ENCODE measurements at places on chromosomes 12 and 14.

DNA sequence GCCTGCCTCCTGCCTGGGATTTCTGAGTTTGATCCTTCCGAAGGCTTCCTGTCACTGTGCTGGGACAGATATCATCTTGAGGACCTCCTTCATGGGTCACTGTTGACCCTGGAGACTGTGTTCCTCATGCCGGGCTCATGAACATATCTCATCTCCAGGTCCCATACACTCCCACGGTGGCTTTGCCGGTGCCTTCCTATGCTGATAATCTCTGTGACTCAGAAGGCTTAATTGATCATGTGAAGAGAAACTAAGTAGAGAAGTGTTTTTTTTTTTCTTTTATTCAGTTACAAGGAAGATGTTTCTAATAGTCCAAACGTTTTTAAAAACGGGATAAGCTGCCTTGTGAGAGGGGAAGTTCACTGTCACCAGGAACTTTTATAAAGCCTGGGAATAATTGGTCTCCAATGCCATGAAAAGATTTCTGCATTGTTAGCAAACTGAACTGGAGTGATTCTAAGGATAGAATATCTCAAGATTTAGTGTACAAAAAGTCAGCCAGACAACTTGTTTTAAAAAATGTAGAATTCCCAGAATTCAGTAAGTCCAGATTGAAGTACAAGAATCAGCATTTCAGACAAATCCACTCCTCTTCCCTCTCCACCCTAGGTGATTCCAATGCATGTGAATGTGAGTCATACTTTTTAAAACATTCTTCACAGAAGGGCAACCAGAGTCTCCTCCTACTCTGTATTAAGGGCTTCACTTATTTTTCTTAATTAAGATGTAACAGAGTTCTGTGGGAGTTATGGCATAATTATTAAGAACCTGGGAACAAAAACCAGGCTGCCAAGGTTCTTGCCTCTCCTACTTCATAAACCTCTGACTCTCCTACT, 139.8 kb upstream of the LGR5 start:
- DNase-seq = no peak

GRCh38 chr14:51140856-51141255, 46.0 kb upstream of the TRIM9 start:
- DNase-seq = no peak

GRCh38 chr14:98692832-98693231, 579.2 kb downstream of the BCL11B start:
- no peak for DNase-seq

- DNase-seq = no peak
Observed at GRCh38 chr14:62017651-62018230, 255.5 kb downstream of the SNAPC1 start.

GRCh38 chr12:23028158-23028802, 403.3 kb downstream of the ETNK1 start:
- DNase-seq = no peak

DNA sequence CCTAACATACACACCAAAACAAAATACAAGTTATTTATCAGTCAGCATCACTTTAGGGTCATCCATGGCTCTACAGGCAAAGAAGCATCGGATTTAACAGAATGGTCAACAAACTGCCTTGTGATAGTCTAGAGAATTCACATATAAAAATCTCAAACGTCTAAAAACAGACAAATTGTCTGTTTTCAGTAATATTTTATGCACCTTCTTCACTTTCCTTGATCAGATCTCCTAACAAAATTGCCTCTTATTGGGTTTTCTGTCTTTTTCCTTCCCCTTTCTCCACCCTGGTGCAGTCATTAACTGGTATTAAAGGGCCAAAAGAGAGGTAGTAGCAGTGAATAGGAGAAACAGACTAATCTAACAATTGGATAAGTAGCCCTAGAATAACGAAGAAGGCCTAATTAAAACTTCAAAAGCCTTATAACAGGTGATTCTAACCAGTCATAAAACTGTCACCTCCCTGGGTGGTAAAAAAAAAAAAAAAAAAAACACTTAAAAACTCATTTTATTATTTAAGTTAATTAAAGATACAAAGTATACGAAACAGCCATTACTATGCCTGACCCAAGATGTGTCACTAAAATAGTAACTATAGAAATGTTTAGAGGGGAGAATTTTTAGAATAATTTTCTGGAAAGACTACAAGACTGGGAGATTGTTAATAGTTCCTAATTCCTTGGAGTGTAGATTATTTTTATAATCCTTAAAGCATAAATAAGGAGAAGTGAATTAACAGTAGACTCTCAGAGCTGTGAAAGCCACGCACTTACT, 1.5 kb downstream of the KIF21A start:
- DNase-seq = no peak

DNA sequence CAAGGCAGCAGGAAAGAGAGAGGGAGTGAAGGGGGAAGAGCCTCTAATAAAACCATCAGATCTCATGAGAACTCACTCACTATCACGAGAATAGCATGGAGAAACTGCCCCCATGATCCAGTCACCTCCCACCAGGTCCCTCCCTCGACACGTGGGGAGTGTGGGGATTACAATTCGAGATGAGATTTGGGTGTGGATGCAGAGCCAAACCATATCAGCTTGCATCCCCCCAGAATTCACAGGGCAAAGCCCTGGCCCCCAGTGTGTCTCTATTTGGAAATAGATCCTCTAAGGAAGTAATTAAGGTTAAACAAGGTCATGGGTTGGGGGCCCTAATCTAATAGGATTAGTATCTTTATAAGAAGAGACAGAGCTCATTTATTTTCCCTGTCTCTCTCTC, 56.1 kb upstream of the TCL1A start:
- no peak for DNase-seq

GRCh38 chr14:60349663-60350365, 100.8 kb downstream of the PPM1A start:
- DNase-seq = no peak

GRCh38 chr12:127925971-127926370, 341.0 kb upstream of the TMEM132C start:
- no peak for DNase-seq

- no peak for DNase-seq
Observed at GRCh38 chr14:99241325-99242010, 30.5 kb downstream of the BCL11B start.

DNA sequence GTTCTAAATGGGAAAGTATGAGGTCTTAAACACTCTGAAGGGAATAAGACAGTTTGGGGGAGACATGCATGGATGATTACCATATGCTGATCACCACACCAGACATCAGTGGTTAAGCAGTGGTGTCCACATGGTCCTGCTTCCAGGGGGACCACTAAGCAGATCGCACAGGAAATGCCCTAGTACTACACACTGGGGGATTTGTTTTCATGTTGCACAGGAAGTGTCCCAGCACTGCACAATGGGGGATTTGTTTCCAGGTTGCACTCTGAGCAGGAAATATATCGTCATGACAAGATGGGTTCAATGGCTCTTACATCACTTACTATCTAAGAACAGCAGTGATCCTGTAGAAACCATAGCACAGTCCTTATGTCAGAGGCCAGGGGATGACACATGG, 245.5 kb downstream of the BCL11B start:
- DNase-seq = no peak

GRCh38 chr14:77240336-77240915, 30.6 kb downstream of the NGB start:
- DNase-seq = no peak

DNA sequence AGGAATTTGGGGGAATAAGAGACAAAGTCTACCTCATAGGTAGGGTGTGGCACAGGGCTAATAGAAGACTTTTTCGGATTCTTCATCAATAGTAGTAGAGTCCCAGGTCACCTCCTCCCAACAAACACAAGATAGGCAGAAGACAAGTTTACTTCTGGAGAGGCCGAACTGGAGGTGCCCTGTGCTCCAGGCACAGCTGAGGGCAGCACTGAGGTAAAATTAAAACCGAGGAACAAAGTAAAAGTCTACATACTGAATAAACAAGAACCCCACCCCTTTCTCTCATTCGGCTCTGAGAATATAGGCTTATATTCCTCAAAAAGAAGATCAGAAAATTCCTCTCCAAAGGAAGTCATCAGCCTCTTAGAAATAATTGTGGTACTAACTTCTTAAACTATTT, 161.5 kb downstream of the SEC23A start:
- no peak for DNase-seq

DNA sequence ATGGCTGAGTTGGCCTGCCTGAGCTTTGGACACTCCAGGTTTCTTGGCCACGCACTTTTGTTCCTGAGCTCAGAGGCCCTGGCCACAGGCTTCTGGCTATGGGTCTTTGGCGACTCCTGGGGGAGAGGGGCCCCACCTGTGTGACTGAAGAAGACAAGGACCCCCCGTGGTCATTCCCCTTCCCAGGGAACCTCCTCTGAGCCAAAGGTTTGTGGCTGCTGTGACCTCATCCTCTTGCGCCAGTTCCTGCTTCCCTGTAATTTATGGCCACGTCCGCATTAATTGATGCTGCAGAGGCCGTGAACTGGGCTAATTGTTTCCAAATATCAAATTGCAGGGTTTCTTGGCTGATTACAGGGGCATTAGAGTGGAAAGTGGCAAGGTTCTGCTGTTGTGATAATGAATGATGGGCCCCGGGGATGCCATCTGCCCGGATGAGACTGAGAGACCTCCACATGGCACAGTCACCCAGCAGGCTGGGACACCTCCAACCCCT, 27.6 kb upstream of the NOS1 start:
- DNase-seq = no peak

Measured in stimulated activated CD4-positive, alpha-beta T cell treated with anti-CD3 and anti-CD28 coated beads, Interleukin-2, amount 100 ng/mL, for 4 hours (primary cell).